KG1 (cell line): ENCODE measurements at places on chromosomes 2 and 18.

GRCh38 chr2:176555781-176556180, 286.5 kb downstream of the MTX2 start:
- no peak for DNase-seq

DNA sequence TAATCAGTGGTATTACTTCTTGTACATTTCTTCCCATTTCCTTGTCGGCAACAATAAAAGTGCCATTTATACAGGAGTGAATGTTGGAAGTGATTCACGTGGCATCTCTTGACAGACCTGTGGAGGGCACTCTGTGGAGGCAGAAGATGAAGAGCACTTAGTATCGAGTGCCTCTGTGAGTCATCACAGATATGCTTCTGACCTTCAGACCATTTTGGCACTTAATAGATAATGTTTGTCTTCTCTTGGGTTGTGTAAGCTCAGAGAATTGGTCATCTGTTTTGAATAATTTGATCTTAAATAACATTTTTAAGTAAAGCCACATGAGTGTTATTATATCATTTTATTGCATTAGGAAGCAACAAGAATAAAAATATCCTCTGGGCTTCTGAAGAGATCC, 305.5 kb downstream of the PTPRM start:
- DNase-seq, result no peak

DNA sequence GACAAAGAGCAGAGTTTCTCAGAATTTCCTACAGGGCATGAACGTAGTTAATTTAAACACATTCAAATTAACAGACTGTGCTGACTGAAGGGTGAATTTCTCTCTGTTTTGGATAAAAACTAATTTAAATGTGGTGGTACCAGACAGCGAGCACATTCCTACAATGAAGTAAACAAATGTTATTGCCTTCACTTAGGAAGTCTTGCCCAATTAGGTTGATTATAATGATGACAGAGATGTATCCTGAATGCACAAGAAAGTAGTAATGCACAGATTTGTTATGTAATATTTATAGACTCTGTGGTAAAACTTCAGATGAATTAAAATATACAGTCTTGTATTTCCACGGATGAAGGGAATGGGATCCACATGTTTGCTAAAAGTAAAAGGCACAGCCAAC, 507.2 kb downstream of the EPHA4 start:
- DNase-seq, result no peak

GRCh38 chr18:27377251-27377650, 192.1 kb upstream of the CHST9 start:
- DNase-seq, result no peak

DNA sequence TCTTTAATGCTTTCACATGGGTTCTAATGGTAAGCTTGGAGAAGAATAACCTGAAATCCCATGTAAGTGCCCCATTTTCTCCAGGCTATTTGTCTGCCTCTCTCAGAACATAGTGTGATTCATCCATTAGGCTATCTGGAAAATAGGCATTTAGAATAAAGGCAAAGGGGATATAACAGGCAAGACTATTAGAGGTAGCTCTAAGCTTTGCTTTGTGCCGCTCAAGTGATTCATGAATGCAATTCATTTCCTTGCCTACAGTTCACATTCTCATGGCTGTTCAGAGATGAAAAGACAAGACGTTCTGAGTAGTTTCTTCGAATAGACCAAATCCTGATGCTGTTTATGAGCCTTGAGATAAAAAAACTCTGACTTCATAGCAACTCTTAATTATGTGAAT, 101.7 kb downstream of the ANKRD44 start:
- no peak for DNase-seq

GRCh38 chr2:62016957-62017356, 111.5 kb downstream of the COMMD1 start:
- DNase-seq, result no peak

DNA sequence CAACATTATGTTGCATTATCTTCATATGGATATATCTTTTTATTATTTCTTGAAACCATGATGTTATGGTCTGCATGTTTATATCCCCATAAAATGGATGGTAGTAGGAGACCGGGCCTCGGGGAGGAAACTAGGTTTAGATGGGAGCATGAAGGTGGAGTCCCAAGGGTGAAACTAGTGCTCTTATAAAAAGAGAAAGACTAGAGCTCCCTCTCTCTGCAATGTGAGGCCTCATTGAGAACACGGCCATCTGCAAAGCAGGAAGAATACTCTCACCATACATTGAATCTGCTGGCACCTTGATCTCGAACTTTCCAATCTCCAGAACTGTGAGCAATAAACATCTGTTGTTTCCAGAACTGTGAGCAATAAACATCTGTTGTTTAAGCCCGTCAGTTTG, 64.0 kb downstream of the NXPH2 start:
- DNase-seq, result no peak

GRCh38 chr2:54601339-54601738, 122.1 kb upstream of the EML6 start:
- DNase-seq, result no peak

DNA sequence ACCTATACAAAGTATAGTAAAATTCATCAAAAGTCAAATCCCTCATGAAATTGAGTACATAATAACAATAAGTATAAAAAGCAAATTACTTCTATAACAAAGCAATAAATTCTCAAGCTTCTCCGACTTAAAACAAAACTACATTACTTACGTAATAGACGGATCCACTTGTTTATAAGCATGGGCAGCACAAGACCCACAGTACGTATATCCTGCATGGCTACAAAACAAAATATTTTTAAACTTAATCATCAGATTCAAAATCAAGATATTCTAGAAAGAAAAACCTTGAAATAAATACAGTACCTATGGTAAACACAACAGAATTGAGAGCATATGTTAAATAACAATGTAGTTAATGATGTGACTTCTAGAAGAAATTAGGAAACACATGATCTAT, 78.9 kb downstream of the MEMO1 start:
- DNase-seq, result no peak

DNA sequence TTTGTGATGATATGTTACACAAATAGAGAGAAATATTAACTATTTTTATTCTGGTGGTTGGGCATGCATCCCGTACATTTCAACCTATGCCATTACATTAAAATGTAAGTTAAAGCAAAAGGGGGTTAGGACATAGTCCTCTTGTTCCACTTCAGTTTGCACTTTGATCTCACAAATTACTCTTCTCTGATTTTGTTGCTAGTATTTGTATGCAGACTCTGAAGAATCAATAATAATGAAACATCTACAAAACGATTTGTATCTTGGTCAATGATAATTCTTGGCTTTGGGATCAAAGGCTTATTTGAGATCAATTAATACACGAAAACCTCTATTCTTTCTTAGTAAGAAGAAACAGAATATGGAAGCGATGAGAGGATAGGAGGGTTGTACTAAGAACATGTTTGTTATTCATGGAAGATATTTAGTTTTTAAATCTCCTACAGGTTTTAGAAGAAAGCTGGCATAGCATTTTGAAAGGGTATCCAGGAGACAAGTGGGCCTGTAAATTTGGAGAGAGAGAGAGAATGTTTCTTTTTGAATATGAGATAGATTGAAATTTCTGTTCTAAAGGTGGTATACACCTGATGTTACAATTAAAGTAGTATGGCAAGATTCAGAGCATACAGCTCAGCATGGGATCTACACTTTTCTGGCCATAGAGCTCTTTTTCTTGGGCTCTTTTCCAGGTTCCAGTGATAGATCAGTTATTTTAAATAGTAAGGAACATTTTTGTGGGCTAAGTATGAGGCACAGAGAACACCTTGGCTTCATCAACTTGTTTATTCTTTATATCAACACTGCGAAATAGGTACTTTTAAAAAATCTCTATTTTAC, 347.9 kb downstream of the PTPRM start:
- no peak for DNase-seq

DNA sequence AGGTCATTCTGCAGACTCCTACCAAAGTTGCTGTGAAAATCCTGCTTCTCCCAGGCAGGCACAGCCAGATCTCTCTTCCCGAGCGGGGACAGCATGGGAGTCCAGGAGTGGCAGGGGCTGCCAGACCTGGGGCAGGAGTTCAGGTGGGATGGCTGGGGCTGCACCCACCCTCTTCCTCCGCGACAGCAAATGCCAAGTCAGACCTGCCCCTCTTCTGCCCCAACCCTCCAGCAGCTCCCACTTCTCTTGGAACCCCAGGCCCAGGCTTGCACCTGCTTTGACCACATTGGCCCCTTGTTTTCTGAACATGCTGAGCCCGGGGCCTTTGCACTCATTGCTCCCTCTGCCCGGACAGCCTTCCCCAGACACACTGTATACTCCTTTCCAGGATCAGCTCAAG, 288.2 kb upstream of the HS6ST1 start:
- no peak for DNase-seq

GRCh38 chr2:155975734-155976133, 356.8 kb downstream of the NR4A2 start:
- DNase-seq, result no peak

GRCh38 chr2:29949042-29949441, 27.7 kb upstream of the ALK start:
- no peak for DNase-seq

DNA sequence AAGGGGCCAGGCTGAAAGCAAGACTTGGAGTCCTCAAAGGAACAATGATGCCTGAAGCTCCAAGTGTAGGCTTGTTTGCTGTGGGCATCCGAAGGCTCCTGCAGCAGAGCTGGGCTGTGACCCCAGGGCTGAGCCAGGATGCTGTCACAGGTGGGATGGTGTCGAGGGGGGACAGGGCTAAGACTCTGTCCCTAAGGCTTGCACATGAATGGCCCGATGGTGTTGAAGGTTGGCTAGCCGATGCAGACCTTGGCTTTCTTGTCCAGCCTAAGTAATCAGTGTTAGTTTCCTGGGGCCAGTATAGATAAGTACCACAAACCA, 251.0 kb downstream of the NDUFA10 start:
- no peak for DNase-seq

DNA sequence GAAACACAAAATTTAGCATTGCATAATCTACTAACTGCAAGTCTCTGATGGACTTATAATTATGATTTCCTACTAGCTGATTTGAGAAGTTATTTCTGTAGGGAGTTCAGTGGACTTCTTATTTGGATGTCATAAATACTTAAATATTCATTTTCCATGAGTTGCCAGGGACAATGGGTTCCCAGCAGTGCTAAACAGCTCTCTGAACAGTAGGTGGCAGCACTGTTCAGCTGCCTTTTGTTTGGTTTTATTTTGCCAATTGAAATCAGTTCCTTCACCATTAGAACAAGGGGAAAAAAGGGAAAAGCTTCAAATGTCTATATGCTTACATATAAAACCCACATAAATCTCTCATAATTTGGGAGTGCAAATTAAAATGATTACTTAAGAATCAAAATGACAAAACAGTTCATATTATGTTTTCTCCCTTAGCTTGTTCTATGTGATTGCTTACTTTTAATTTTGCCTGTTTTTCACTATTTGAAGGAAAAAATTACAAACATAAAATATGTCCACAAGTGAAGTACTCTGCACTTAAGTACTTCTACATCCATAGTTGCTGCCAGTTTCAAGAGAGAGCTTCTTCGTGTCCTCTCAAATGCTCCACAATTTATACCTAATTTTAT, 898.9 kb downstream of the CPS1 start:
- DNase-seq, result no peak

DNA sequence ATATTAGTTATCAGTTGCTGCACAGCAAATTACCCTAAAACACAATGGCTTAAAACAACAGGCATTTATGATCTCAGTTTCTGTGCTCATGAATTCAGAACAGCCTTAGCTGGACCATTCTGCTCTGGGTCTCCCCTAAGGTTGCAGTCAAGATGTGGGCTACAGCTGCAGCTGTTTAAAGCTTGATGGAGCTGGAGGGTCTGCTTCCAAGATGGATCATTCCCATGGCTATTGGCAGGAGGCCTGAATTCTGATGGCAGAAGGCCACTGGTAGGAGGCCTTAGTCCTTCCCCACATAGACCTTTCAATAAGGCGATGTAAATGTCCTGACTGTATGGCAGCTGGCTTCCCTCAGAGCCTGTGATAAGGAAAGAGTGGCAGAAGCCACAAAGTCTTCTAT, 118.6 kb upstream of the SERPINE2 start:
- no peak for DNase-seq

- no peak for DNase-seq
Observed at GRCh38 chr2:80365762-80366161, 61.2 kb upstream of the LRRTM1 start.

DNA sequence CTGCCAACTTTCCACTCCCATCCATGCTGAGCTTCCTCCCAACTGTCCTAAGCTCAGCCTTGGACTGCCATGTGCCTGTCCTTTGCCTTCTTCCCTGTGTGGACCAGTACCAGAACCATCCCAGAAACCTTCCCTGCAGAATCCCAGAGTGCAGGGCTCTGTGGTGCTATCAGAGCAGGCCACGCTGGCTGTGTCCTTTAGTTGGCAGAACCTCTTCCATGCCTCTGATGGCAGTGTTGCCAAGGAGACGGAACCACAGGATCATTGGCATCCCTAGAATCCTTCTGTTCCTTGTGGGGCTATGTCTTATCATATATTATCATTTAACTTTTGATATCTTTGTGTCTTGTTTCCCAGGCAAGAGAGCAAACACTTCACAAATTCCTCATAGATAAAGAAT, 73.0 kb upstream of the NOSTRIN start:
- DNase-seq, result no peak

- no peak for DNase-seq
Observed at GRCh38 chr2:175206866-175207265, 25.4 kb upstream of the ATP5MC3 start.

- DNase-seq, result no peak
Observed at GRCh38 chr2:65708086-65708485, 275.7 kb upstream of the SPRED2 start.

DNA sequence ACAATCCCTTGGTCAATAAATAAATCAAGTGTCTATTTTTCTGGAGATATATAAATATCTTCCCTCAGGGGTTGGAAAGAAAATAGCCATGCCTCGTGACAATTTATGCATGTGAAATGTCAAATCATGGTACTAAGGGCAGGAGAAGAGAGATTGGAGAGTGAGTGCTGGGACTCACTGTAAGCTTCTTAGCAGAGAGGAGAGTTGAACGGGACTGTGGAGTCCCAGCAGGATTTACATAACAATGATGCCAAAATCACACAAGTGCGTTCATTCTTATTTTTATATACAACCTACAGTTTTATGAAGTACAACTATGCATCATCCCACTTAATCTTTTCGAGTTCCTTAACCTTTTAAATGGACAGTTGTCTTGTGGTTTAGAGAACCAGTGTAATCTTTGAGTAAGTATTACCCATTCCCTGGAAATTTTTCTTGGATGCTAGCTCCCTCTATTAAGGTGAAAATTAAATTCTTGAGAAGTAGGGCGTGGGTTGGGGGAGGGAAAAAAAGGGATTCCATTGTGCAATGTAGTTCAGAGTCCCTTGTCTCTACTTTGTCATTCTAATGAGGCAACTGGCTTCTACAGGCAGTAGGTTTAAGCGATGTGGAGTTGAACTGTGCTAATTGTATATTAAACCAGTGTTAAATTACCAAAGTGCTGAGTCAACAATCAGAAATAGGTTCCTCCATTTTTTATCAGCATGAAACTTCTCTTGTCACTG, 143.6 kb upstream of the EPHA4 start:
- no peak for DNase-seq

DNA sequence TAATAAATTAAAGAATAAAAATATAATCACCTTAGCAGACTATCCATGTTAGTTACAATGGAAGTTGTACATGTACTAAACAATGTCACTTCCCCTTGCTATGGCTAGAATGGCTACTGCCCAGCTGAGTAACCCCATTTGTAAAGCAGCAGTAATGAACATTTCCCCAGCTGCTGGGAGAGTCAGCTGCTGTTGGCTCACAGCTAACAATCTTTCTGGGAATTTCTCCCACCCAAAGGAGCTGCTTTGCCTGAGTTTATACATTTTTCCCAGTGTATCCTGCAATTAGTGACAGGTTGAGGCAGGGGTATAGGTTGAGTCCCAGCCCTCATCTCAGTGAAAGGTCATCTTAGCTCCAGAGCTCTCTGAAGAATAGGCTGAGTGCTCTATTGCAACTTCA, 665.6 kb upstream of the KLHL29 start:
- DNase-seq, result no peak

- DNase-seq, result peak; percentile 87
Observed at GRCh38 chr2:196263181-196263747, 91.9 kb upstream of the STK17B start.
